Thymus (tissue), 14 donors: ENCODE measurements at places on chromosomes 2 and 18. TPM values are rescaled to one million over a fixed set of nuclear protein-coding genes. Genes with fewer than 3 reads are reported as not detected.

The GAL3ST2 gene
- 0.09 TPM for total RNA-seq

GRCh38 chr18:39591649-39592048, 2026.1 kb upstream of the CELF4 start:
- DNase-seq: no peak

GRCh38 chr2:134932864-134933526, 14.4 kb downstream of the CCNT2 start:
- DNase-seq: no peak

GRCh38 chr2:67996772-67997527, 65.9 kb downstream of the C1D start:
- no peak for DNase-seq

DNA sequence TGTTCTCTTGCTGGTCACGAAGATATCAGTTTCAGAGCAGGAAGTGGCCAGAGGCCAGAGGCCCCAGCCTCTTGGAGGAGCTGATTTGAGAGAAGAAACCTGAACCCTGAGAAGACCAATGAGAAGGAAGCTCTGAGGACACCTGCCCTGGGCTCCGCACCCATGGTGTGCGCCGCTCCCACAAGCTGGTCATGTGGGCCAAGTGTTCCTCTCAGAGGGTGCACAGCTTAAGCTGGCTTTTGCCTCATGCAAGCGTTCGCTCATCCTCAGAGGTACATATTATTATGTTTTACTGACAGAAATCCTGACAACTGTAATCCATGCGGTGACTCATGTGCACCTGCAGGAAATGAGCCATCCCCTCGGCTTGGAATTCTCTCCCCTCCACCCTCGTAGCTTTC, 316.1 kb upstream of the MYT1L start:
- DNase-seq: no peak
